Natural killer cell (primary cell): ENCODE measurements at places on chromosomes 3 and 15. TPM values are rescaled to one million over a fixed set of nuclear protein-coding genes. Genes with fewer than 3 reads are reported as not detected.

GRCh38 chr15:73741321-73741836 lies 11.8 kb downstream of the INSYN1 start:
- H3K27me3 ChIP-seq, result no peaks in the 10 kb centered on the region
- no peaks in the 10 kb centered on the region for H3K36me3 ChIP-seq
- no peak for DNase-seq
- H3K27ac ChIP-seq, result no peak overlapping the region
- H3K4me1 ChIP-seq, result no peaks in the 10 kb centered on the region

- H3K27ac ChIP-seq, result no peak overlapping the region
- no peaks in the 10 kb centered on the region for H3K27me3 ChIP-seq
- no peak overlapping the region for H3K4me3 ChIP-seq
- no peak for DNase-seq
Observed at GRCh38 chr3:12768579-12769527, 9.8 kb upstream of the TMEM40 start.

GRCh38 chr15:34023907-34024306 lies 15.1 kb downstream of the AVEN start:
- H3K4me3 ChIP-seq, result no peak overlapping the region
- no peaks in the 10 kb centered on the region for H3K27me3 ChIP-seq
- H3K4me1 ChIP-seq, result no peaks in the 10 kb centered on the region
- no peaks in the 10 kb centered on the region for H3K36me3 ChIP-seq
- no peak overlapping the region for H3K27ac ChIP-seq
- no peak for DNase-seq

P2RY1 gene
- 1.4 TPM for total RNA-seq

DNA sequence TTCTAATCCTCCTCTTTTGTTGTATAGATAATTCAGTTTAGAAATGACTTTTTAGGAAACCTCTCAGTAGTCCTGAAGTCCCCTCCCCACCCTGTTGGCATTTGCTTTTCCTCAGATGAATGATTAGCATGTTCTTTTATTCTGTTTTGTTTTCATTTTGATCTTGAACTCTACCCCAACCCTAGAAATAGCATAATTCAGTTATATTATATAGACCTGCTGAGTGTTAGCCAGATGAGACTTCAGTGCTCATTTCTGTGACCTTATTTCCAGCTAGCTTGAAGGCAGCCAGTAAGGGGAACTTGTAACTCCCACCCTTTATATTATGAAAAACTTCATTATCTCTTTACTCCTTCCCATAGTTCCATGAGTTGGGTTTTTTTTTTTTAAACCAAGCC lies 41.2 kb downstream of the SNRK start:
- H3K27ac ChIP-seq, result peak overlapping the region; percentile 17
- H3K4me3 ChIP-seq, result no peak overlapping the region
- H3K36me3 ChIP-seq, result peaks cover 13% of the 10 kb centered on the region
- no peak for DNase-seq

DNA sequence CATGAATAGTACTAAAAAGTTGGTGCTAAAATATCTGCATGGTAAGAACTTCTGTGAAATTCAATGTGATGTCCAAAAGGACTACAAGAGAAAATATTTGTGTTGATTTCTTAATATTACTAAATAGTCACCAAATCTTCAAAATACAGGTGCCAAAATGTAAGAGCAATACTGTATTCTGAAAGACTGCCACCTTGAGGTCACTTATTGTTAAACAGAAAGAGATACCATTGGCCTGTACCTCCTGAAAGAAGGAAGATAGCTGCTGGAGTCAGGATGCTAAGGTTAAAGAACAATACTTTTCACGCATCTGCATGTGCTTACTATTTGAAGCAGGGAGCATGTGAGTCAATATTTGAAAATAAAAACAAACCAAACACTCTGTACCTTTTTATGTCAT lies 72.0 kb upstream of the LSAMP start:
- no peak for DNase-seq
- no peaks in the 10 kb centered on the region for H3K27me3 ChIP-seq
- H3K27ac ChIP-seq, result no peak overlapping the region
- H3K36me3 ChIP-seq, result no peaks in the 10 kb centered on the region
- no peaks in the 10 kb centered on the region for H3K4me1 ChIP-seq
- H3K4me3 ChIP-seq, result no peak overlapping the region

GRCh38 chr15:80636675-80637074 lies 58.4 kb upstream of the ABHD17C start:
- H3K4me1 ChIP-seq, result no peaks in the 10 kb centered on the region
- no peak overlapping the region for H3K27ac ChIP-seq
- H3K36me3 ChIP-seq, result no peaks in the 10 kb centered on the region
- H3K4me3 ChIP-seq, result no peak overlapping the region
- H3K27me3 ChIP-seq, result no peaks in the 10 kb centered on the region
- no peak for DNase-seq

HRG gene
- not detected for total RNA-seq

ATP13A5 gene
- not detected for total RNA-seq

DNA sequence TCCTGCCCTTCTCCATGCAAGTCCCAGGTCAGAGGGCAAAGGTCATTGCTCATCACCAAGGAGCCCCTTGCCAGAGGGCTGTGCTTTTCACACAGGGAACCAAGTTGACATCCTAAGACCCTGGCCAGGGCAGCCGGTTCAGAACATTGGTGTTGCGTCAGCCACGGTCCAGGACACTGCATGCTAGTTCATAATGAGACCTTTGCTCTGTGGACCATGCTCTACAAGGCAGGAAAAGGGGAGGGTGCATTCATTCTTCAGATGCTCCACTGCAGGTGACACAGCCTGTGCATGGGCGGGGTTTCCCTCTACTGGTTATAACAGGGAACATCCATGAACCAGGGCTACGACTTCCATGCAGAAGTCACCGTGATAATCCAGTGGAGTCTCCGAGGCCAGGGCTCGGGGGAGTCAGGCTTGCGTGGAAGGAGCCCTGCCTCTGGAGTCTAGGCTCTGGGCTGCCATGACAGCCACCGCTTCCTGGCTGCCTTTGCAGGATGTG lies 81.6 kb downstream of the OCA2 start:
- no peak for DNase-seq
- no peak overlapping the region for H3K4me3 ChIP-seq
- H3K27me3 ChIP-seq, result no peaks in the 10 kb centered on the region
- H3K4me1 ChIP-seq, result no peaks in the 10 kb centered on the region

DNA sequence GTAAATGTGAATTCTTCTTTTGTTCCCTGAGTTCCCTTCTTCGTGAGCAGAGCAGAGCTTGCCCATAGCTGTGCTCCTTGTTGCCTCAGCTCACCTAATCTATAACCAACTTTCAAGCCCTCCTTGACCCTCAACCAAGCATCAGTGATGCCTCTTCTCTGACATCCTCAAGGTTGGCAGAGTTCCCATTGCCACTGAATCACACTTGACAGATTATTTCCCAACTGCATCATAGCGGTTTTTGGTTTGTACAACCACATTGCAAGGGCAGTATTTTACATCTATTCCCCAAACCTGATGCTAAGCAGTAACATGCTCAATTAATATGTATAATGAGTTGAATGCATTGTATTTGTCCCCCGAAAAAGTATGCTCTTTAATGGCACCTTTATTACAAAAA lies 133.0 kb upstream of the SNTN start:
- DNase-seq, result no peak
- H3K27me3 ChIP-seq, result no peaks in the 10 kb centered on the region
- no peaks in the 10 kb centered on the region for H3K36me3 ChIP-seq
- H3K4me3 ChIP-seq, result no peak overlapping the region

GOLGA8M gene
- 11.7 TPM for total RNA-seq

GRCh38 chr3:174949523-174949922 lies 90.4 kb downstream of the NAALADL2 start:
- no peak overlapping the region for H3K27ac ChIP-seq
- DNase-seq, result no peak
- H3K4me3 ChIP-seq, result no peak overlapping the region
- H3K27me3 ChIP-seq, result no peaks in the 10 kb centered on the region

DUOXA2 gene
- not detected for total RNA-seq

ZNF502 gene
- total RNA-seq, result 4.4 TPM

GRCh38 chr15:92170897-92171296 lies 222.8 kb upstream of the ST8SIA2 start:
- H3K27ac ChIP-seq, result no peak overlapping the region
- no peaks in the 10 kb centered on the region for H3K27me3 ChIP-seq
- H3K4me3 ChIP-seq, result no peak overlapping the region
- H3K4me1 ChIP-seq, result no peaks in the 10 kb centered on the region
- H3K36me3 ChIP-seq, result no peaks in the 10 kb centered on the region

- no peak overlapping the region for H3K27ac ChIP-seq
- H3K27me3 ChIP-seq, result peaks cover 2% of the 10 kb centered on the region
Observed at GRCh38 chr3:142931222-142931621, 32.3 kb downstream of the PAQR9 start.

PLAAT1 gene
- total RNA-seq, result not detected

- DNase-seq, result no peak
- no peaks in the 10 kb centered on the region for H3K36me3 ChIP-seq
- H3K4me3 ChIP-seq, result no peak overlapping the region
- no peaks in the 10 kb centered on the region for H3K4me1 ChIP-seq
- H3K27me3 ChIP-seq, result no peaks in the 10 kb centered on the region
Observed at GRCh38 chr15:27645672-27646071, 453.4 kb downstream of the OCA2 start.

DNA sequence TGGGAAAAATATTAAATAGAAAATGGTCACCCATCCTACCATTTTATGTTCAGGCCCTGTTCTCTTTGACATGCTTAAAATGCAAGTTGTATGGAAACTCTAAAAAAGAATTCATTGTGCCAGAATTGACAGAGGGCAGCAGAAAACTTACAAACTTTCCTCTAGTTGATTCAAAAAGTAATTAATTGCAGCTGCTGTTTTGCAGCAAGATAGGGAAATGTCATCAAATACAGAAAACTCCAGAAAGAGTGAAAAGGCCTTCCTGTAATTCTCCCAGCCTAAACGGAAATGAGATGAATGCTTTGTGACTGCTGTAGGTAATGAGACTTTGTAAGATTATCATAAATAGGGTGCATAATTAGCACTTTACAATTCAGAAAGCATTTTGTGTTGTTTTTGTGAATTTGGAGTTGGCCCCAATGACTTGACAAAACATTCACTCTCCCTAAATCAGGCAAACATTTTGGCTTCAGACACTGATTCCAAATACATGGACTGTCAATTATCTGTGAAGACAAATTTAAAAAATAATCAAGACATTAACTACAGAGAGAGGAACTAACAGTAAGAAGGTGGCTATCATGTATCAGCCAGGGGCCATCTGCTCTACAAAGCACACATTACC lies 861.8 kb downstream of the SQOR start:
- H3K4me3 ChIP-seq, result no peak overlapping the region
- H3K27me3 ChIP-seq, result no peaks in the 10 kb centered on the region
- no peak overlapping the region for H3K27ac ChIP-seq
